ENCODE measurements at places on chromosomes 13 and 19.

DNA sequence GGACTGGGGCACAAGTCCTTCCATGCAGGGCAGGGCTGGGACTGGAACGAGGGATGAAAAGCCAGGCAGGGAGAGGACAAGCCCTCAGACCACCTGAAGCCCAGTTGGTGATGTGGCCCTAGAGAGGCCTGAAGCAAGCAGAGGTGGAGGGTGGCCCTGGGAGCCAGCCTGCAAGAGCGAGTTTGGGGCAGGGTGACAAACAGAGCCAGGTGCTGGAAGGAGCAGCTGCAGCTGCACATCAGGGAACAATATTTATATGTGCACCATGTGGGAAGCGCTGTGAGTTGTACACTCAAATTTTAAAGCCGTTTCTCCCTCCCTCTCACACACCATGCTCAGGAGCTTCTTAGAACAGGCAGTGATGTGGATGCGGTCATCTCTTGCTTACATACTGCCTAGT is 67.8 kb downstream of the FGF9 start:
- H3K27ac ChIP-seq, result no peak overlapping the region
- H3K36me3 ChIP-seq, result no peaks in the 10 kb centered on the region
- no peak for DNase-seq
- H3K27me3 ChIP-seq, result peaks cover 7% of the 10 kb centered on the region

GRCh38 chr19:42660353-42660752 is 65.6 kb upstream of the CEACAM8 start:
- H3K27me3 ChIP-seq, result peaks cover 11% of the 10 kb centered on the region
- no peaks in the 10 kb centered on the region for H3K36me3 ChIP-seq
- no peaks in the 10 kb centered on the region for H3K4me1 ChIP-seq
- no peak overlapping the region for H3K27ac ChIP-seq
- no peak for DNase-seq

GRCh38 chr13:28572871-28573270 is 77.9 kb upstream of the FLT1 start:
- DNase-seq, result no peak
- no peaks in the 10 kb centered on the region for H3K36me3 ChIP-seq
- H3K27me3 ChIP-seq, result peaks cover 2% of the 10 kb centered on the region
- no peak overlapping the region for H3K27ac ChIP-seq
- peaks cover 7% of the 10 kb centered on the region for H3K4me1 ChIP-seq

DNA sequence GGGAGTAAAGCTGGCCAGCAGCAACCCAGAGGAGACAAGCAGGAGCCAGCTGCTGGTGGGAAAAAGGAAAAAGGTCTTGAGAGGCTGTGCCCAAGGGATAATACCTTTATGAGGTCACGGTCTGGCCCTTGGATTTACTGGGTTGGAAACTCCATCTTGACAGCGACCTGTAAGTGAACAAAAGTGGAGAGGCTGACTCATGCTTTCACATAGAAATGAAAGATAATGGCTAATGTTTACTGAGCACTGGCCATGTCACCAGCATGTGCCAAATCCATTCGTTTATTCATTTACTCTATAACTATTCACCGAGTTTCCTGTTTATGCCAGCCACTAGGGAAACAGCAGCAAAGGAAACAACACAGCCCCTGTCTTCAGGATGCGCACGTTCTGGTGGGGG is 4.7 kb downstream of the VRK3 start:
- peaks cover 24% of the 10 kb centered on the region for H3K4me1 ChIP-seq
- H3K4me3 ChIP-seq, result no peak overlapping the region
- H3K27ac ChIP-seq, result peak overlapping the region; percentile 75
- no peaks in the 10 kb centered on the region for H3K27me3 ChIP-seq
- no peak for DNase-seq

All from activated CD8-positive, alpha-beta T cell treated with anti-CD3 and anti-CD28 coated beads for 36 hours (primary cell).